ENCODE measurements at places on chromosomes 6 and 20. TPM values are rescaled to one million over a fixed set of nuclear protein-coding genes. Genes with fewer than 3 reads are reported as not detected.

DNA sequence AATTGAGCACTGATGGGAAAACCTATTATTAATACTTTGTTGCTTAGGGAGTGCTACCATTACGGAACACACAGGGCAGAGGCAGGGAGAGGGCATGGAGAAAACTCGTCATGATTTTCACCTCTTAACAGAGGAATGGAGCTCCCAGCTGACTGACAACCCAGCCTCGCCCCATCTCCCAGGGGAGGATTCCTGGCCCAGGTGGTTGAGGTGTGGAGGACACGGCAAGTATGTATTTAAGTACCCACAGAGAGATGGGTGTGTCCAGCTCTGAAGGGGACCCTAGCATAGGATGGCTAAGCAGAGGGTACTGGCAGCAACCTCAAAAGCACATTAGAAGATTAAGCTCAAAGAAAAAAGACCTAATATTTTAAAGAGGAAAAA, 261.9 kb upstream of the MOCS1 start:
- no peak for DNase-seq

DNA sequence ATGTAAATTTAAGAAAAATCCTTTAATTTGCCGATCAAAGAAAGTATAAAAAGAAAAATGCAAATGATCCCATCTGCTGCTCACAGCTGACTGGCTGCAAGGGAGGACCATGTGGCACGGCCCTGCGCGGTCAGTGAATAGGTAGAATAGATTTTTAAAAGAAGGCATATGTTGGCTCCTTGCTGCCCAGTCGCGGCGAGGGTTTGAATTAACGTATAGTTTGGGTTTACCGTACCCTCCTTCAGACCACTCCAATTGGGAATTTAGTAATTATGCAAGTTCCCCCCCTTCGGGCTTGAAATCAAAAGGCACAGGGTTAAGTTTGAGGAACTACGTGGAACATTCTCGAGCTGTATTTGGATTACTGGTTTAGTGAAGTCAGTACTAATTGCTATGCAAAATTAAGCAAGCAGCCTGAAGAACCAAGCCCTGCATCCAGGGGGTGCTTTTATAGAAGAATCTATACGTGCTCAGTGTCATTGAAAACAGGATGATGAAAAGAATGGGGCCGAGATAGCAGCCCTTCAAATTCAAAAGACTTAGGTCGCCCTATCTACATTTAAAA, 1.1 kb upstream of the BEND3 start:
- no peak for DNase-seq

DNA sequence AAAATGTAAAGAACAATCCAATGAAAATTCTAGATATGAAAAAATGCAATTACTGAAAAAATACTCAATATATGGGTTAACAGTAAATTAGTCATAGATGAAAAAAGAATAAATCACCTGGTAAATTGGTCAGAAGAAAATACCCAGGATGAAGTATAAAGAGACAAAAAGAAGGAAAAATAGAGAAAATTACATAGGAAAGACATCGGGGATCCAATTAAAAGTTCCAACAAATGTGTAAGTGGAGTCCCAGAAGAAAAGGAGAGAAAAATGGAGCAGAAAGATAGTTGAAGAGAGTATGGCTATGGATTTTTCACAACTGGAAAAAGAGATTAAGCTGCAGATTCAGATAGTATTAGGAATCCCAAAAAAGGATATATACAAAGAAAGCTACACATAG, 18.7 kb upstream of the UFL1 start:
- no peak for DNase-seq

The TNXB gene
- 2.7 TPM for polyA plus RNA-seq

DNA sequence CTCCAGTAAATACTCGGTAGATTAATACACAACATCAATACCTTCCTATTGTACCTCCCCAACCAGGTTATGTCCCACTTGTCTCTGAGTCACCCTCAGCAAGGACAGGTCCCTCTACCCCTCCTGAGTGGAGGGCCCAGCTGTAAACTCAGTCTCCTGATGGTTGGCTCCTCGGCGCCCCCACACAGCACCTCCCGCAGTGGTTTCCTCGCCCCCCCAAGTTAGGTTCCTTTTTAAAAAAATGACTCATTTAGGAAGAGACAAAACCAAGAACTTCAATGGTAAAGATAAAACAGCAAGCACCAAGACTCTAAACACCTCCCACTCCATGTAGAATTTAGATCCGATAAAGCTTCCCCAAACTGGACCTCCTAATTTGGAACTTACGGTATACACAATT, 83.5 kb downstream of the TRERF1 start:
- no peak for DNase-seq

The CST2 gene
- not detected for polyA plus RNA-seq

The APCDD1L gene
- 16.0 TPM for polyA plus RNA-seq

DNA sequence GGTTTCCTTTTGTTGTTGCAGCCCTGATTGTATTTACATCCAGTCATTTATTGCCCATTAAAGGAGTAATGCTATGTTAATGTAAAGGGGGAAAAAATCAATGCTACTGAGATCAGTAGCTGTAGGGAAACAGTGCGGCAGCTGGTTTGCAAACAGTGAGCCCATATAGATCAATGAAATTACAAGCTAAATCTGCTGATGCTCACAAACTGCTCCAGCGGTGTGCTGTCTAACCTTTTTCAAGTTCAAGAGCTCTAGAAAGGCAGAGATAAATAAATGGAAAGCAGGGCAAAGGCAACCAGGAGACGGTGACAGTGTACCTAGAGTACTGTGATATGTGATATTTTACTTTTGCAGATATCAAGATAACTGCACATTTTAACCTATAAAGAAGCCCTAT, 449.0 kb upstream of the MMS22L start:
- DNase-seq = no peak

GRCh38 chr6:156348424-156348823, 428.8 kb upstream of the ARID1B start:
- DNase-seq = no peak

- DNase-seq = peak; percentile 21
Observed at GRCh38 chr6:155313602-155314091, 637 bp downstream of the TFB1M start.

The OR2H2 gene
- 0.22 TPM for polyA plus RNA-seq

The EFCAB8 gene
- polyA plus RNA-seq = 0.06 TPM

- DNase-seq = no peak
Observed at GRCh38 chr6:19845266-19846041, 8.3 kb downstream of the ID4 start.

The RBPJL gene
- polyA plus RNA-seq = not detected

GRCh38 chr20:25050082-25050481, 7.9 kb downstream of the ACSS1 start:
- DNase-seq = no peak

- DNase-seq = no peak
Observed at GRCh38 chr6:96227135-96227534, 211.4 kb downstream of the FUT9 start.

DNA sequence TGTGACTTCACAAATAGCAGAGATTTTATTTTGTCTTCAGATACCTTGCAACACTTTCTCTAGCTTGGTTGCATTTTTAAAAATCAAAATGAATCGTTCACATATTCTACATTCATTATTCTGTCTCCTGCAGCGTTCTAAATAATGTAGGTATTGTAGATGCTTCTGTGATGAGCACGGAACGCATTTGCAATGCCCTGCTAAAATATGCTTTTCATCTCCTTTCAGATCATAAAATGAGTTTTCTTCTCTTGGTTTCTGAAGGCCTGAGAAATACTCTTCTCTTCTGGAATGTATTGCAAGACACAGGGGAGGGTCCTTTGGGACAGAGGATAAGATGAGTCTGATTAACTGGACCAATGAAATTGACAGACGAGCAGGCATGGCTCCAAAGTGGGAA, 390.7 kb downstream of the PREX1 start:
- no peak for DNase-seq

GRCh38 chr20:4569092-4569491, 152.6 kb upstream of the PRND start:
- DNase-seq = no peak

DNA sequence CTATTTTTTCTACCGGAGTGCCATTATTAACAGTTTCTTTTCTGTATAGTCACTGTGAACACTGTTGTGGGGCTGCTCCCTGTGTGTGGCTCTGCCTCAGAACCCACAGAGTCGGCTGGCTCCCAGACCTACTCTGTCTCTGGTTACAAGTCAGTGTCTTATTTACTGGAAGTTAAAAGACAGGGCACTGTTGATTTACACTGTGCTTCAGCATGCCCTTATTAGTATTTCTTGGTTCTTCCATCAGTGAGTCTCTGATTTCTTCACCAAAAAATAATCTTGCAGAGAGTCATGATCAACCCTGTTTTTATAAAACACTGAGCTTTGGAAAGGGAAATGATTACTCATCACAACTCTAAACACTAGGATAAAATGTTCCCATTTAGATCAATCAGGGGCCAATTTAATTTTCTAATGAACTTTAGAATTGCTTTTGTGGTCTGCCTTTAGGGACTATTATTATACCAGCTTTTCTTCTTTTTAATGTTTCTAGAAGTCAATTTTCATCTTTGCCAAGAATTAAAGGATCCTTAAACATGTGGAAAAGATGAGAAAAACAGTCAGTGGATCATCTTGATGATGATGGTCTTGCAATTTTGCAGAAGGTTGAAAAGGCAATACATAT, 92.6 kb downstream of the UTRN start:
- DNase-seq = no peak

DNA sequence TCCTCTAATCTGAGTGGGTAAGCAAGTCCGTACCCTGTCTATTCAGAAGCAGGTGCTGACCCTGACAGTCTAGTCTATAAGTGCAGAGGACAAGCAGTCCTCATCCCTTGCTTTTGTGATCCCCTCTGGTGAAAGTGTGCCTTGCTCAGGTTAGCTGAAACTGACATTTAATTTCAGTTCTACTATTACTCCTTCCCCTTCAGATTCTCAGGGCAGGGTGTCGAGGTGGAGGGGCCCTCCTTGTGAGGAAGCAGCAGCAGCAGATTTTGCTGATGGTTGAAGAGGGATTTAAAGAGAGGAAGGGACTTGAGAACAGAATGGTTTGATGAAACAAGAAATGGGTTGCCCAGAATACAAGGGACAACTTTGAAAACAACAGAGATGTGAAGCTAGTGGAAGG, 309.3 kb downstream of the CLIC5 start:
- no peak for DNase-seq

The ARMC2 gene
- polyA plus RNA-seq = 9.5 TPM

DNA sequence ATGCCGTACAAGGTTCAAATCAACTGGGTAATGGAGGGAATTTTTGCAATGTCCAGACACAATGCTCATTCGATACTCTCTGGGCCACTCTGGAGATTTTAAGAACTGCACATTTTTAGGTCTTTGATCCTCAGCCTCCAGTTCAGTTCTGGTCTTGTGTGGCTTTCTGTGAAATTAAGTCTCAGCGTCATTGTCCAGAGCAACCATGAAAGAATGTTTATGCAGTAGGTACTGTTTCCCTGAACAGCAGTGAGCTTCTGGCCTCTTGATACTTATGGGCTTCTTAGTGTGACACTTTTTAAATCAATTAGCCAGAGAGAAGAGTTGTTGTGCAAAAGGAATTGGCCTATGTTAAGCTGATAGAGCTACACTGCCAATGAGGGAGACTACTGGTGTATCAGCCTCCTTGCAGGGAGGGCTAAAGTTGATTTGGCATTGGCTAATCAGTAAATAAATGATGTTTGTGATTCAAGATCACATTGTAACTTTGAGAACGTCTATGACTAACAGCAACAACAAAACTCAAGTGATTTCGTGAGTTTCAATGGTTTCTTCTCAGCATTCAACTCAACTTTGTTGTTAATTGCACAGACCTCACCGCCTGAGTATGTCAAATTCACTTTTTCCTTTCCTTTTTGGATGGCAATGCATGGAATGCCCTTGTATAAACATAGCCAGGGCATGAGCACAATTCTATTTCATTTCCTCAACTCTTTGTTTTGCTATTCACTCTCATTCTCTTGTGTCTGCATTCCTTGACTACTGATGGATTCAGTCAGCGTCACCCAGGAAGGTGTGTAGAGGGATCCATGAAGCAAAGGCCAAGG, 85.1 kb downstream of the GJA1 start:
- no peak for DNase-seq

The NMBR gene
- polyA plus RNA-seq = 0.30 TPM

DNA sequence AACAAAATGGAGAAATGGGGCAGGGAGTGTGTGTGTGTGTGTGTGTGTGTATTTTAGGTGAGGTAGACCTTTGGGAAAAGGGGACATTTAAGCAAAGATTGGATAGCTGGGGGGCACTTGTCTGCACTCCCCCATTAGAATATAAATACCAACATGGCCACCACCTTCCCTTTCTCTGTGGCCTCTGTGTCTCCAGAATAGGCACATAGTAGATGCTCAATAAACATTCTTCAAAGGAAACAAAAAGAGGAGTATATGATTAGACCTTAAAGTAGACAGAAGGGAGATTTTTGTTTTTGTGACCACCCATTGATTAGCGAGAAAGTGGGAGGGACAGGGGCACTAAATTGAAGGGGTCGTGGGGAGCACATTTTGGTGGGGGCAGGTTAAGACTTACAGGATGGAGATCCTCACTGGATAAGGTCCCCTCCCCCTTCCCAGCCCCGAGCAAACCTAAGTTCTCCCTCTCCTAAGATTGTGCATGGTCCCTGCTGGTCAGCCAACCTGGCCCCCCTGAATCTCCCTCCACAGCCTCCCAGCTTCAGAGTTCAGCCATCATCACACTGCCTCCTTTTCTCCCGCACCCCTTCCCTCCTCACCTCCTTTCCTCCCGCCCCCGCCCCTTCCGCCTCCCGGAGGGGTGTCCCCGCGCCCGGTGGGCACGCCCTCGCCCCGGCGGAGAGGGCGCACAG, 514 bp upstream of the TSHZ2 start:
- no peak for DNase-seq

Measured in left renal cortex interstitium (tissue), 4 donors.